Stimulated activated CD8-positive, alpha-beta memory T cell treated with anti-CD3 and anti-CD28 coated beads, Interleukin-15, amount 100 ng/mL, for 48 hours (primary cell): ENCODE measurements at places on chromosomes 7 and 10.

DNA sequence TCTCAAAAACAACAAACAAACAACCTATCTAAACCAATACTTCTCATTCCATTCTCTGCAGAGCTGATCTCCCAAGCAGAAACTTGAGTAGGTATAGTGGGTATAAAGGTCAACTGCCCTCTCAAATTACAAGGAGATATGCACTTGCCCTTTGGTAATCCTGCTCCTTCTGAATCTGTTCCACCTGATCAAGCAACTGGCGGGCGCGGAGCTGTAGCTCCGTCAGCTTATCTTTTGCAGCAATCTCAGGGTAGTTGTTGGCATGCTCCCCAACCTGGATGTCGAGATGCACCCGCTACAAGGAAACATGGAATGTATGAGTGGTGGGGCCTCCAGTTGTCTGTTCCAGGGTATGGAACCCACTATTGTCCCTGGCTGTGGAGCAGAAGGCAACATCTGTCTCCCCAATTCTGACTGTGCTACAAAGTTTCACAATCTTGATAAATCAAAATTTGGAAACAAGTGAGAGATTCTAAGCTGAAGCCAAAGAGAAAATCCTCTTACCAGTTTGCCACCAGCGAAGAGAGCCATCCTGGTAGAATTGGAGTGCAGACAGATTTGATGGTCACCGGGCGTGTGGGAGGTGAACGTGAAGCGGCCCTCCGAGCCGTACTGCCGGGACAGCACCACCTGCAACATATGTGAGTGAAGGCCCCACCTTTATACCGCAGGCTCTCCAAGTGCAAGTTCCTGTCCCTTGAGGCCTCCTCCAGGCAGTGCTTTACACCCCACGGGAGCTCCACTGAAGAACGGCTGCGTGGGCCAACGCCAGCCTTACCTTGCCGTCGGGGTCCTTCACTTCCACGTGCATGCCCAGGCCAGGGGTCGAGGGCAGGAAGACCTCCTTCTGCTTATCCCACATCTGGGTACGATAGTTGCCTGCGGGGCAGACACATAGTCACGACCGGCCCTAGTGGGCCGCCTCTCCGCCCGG, 819 bp downstream of the TMED4 start:
- DNase-seq: peak; percentile 32

- DNase-seq: no peak
Measured at GRCh38 chr10:52437205-52437646, 123.1 kb downstream of the DKK1 start.

DNA sequence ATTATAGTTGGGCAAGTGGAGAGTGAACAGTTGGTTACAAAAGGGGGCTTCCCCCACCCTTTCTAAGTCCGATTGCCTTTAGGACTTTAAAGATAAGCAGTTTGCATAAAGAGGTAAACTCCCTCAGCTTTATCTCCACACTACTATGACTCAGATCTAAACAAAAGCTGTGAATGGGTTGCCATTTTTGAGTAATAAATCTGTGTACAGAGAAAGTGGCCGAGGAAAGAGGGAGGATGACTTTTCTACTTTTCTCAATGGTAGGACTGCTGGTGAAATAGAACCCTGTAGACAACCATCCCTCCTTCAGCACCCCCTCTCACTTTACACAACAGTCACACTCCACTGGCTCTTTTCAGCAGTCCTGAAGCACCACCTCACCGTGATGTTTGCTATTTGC, 71.2 kb downstream of the DNMBP start:
- DNase-seq: no peak

GRCh38 chr7:17131983-17132655, 166.3 kb upstream of the AHR start:
- no peak for DNase-seq

GRCh38 chr10:819326-819725, 112.2 kb downstream of the LARP4B start:
- DNase-seq: no peak

- no peak for DNase-seq
Measured at GRCh38 chr7:24601600-24601999, 28.3 kb downstream of the PALS2 start.

DNA sequence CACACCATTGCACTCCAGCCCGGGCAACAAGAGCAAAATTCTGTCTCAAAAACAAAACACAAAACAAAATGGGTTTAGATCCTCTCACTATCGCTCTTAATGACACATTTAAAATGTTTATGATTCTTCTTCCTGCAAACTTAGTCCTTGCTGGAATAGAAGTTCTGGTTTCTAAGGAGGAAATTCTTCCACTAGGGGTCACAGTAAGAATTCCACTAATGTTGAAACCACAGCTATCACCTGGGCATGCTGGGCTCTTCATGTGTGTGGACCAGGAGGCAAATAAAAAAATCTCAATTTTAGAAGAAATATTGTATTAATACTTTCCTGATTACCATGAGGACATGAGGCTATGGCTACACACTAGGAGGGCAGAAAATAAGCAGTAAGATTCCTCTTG, 915.8 kb downstream of the TYW1 start:
- no peak for DNase-seq

DNA sequence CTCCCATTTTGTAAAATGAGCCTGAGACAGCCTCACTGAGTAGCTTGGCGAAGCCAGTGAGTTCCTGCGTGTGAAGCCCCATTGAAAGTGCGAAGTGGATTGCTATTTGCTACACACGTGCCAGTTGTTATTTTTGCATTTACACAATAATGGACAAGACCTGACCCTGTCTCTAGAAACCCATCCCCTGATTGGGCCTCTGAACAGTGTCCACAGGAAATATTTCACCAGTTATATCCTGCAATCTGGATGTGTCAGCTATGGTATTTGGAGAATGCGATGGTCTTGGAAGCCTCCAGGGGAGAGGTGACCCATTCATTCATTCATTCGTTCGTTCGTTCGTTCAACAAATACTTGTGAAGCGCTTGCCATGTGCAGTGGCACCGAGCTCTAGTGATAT, 37.1 kb downstream of the COL13A1 start:
- no peak for DNase-seq

DNA sequence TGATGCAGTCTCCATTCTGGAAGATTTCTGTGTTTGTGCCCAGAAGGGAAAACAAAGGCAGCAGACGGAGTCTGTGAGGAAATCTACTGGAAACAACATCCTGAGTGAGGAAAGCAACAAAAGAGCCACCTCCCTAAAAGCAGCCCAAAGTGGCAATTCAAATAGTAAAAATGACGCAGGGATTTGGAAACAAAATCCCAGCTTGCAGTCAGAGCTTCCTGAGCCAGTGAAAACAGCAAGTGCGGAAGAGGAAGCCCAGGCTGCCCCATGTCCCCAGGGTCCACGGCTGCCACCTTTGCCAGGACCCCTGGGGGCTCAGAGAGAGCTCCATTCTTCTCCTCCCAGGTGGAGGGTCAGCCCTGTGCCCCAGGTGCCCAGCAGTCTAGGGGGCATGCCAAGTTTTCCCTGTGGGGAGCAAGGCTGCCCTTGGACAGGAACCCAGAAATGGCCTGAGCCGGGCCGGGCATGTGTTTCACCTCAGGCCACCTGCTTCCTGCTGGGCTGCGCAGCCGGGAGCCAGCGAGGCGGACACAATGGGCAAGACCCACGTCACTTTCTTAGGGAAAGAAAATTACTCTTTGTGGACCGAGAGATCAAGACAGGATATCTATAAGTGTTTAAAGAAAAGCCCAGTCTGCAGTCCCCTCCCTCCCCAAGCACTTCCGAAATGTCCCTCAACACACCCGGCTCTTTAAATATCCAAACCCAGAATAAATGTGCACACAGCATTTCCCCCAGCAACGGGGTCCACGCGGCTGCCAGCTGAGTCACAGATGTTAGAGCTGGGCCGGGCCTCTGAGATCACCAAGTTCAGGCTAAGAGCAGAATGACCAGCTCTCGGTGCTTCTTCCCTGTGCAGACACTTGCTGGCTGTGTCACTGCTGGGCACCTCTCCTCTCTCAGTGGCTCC, 231.1 kb downstream of the ARHGAP12 start:
- no peak for DNase-seq

DNA sequence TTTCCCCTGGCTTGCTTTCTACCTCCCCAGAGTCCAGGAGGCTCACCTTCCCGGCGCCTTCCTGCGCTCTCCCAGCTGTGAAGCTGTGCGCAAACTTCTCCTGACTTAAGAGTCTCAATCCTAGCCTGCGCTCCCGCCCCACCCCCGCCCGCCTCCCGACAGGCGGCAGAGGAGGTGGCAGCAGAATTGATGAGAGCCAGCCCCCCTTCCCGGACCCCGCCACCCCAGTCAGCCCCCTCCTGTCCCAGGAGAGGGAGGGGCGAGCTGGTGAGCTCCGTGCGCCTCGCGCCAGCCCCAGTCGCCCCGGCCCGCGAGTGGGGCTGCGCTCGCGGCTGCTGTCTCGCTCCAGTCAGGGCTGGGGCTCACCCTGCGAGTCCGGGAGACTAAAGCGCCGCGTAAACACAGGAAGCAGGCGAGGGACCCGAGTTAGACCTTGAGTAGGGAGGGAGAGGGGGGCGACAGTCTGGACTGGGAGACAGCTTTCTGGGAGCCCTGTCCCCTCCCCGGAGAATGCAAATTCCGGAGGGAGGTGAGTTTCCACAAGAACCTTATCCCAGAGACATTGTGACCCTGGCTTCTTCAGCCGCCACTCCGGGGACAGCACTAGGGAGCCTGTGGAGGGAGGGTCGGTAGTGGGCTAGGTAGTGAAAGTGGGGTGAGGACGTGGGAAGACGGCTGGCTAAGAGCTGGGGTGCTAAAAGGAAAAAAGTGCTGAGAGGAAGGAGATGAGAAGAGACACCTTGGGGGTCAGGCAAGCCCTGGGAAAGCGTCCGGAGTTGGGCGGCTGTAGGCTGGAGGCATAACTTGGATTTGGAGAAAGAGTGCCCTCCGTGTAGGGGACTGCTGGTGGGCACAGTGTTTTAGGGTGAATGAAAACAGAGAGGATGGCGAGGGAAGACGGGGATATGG, at the start of gene CALCR:
Gene CALCR (minus strand): TSS at position 79 of the 909 bp plus-strand sequence. CDS start 87,743 bp downstream, outside the sequence.
- DNase-seq: no peak

DNA sequence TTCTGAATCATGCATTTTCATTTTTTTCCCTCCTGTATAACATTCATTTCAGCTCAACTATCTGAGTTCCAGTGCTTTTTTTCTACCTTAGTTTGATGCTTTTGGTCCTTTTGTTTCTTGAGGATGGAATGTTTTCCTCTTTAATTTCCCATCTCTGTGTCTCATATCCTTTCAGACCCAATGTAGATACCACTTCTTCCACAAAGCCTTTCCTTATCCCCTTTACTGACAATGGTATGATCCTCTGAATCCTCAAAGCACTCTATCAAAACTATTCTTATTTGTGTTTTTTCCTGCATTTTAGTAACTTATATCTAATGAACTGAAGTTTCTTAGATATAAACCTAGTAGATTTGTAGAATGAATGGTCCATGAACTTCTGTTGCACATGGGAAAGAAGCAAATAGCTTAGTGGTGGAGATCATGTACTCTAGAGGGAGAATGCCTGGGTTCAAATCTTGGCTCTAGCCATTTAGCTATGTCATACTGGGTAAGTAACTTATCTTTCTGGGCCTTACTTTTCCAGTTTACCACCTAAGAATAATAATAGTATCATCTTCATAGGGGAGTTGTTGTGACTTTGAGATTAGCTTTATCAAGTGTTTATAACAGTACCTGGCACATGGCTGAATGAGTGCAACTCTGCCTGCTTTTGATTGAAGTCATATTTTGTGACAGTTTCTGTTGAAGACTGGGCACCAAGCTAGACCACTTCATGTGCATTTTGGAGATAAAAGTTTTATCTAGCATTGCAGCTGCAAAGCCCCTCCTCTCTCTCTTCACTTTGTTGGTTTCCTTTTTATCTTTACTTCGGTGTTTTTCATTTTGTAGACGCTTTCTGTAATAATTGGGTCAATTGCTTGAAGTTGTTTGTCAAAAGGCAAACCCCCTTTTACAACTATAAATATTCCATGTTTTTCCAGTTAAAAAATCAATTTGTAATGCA, 18.5 kb downstream of the STAM start:
- no peak for DNase-seq

DNA sequence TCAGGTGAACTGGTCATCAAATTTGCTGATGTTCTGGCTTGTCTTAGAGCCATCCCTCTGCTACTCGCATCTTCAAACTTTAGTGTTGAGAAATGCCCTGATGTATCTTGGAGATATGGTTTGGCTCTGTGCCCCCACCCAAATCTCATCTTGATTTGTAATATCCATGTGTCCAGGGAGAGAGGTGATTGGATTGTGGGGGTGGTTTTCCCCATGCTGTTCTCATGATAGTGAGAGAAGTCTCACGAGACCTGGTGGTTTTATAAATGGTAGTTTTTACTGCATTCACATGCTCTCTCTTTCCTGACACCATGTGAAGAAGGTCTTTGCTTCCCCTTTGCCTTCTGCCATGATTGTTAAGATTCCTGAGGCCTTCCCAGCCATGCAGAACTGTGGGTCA, 74.0 kb upstream of the AFAP1L2 start:
- DNase-seq: no peak

GRCh38 chr7:94031865-94032264, 27.7 kb upstream of the BET1 start:
- DNase-seq: no peak

- no peak for DNase-seq
Measured at GRCh38 chr7:130918129-130919052, 184.4 kb upstream of the KLF14 start.
